NCI-H1105 treated with DMSO at 0.1 percent for 48 hours (cell line): ENCODE measurements at places on chromosomes 1 and 21.

GRCh38 chr1:227934476-227935313, 13.0 kb downstream of the WNT9A start:
- no peak for DNase-seq

- no peak for DNase-seq
Measured at GRCh38 chr1:116075990-116076389, 35.2 kb upstream of the MAB21L3 start.

- DNase-seq, result no peak
Measured at GRCh38 chr1:7826363-7826762, 26.5 kb downstream of the UTS2 start.

GRCh38 chr1:155888481-155888880, 22.7 kb downstream of the RIT1 start:
- no peak for DNase-seq

DNA sequence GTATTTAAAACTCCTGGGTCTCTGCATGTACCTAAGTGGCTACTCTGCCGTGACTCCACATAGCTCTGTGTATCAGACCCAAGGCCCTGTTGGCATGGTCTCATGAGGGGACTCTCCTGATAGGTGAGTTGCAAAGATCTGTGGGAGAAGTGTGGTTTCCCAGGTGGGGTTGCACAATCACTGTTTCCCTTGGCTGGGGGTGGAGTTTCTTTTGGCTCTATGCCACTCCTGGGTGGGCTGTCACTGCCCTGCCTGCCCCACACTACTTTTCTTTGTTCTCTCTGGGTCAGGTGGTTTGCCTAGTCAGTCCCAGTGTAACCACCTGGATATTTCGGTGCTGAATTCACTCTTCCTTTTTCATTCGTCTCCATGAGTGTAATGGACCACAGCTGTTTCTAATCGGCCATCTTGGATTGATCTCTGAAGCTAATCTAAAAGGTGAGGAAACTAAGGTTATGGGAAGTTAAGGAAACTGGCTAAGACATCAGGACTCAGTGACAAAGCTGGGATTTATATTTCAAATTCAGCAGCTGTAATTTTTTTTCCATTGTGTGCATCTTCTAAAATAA, 97.1 kb upstream of the CACYBP start:
- no peak for DNase-seq

- DNase-seq, result no peak
Measured at GRCh38 chr1:48120621-48121020, 101.9 kb upstream of the SLC5A9 start.

GRCh38 chr21:43834146-43834905, 30.7 kb upstream of the AGPAT3 start:
- DNase-seq, result no peak

DNA sequence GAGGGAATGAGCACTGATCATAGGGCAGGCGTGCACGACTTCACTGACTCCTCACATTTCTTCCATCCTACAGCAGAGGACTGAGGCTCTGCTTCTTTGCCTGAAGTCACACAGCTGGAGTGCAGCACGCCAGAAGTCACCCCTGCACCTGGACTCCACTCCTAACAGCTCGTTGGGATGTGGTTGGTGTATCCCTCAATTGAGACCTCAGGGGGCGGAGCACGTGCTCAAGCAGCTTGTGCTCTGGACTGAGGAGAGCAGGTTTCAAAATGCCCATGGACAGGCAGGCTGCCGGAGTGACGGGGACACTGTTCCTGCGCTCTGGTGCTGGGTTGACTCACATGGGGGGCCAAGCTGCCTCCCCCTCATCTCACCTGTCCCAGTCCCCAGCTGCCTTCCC, 13.9 kb downstream of the CHIT1 start:
- DNase-seq, result peak; percentile 10

DNA sequence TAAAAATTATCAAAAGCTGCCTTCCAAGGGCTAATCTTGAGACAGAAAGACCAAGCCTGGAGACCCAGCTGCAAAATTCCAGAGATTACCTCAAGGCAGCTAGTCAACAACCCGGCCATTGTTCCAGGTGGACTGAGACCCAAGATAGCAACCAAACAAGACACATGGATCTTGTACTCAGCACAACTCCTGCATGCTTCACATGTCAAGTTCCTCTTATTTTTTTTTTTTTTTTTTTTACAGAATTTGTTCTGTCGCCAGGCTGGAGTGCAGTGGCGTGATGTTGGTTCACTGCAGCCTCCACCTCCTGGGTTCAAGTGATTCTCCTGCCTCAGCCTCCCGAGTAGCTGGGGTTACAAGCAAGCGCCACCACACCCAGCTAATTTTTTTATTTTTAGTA, 40.1 kb downstream of the CD2 start:
- DNase-seq, result no peak

DNA sequence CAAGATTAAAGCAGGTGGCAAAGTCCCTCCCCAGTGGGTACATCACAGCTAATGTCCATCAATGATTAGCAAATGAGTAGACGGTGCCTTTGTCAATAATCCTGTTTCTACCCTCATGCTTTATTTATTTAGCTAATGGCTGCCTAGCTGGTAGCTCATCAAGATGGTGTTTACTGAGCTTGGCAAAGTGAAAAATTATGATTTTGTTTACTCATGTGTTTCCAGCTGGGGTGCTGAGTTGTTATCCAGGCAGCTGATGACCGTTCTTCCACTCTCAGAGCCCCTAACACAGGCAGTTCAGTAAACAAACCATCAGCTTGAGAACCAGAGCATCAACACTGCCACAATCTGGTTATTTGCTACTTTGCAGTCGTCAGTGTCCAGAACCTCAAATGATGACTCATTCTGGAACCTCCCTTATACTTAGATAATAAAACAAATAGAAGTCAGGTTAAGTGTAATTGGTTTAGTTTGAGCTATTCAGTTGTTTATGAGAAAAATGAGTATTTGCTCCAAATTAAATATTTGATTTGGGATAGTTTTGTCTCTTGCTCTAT, 163.9 kb downstream of the ST6GALNAC5 start:
- peak; percentile 98 for DNase-seq

- no peak for DNase-seq
Measured at GRCh38 chr1:35834218-35834617, 26.4 kb downstream of the AGO4 start.

DNA sequence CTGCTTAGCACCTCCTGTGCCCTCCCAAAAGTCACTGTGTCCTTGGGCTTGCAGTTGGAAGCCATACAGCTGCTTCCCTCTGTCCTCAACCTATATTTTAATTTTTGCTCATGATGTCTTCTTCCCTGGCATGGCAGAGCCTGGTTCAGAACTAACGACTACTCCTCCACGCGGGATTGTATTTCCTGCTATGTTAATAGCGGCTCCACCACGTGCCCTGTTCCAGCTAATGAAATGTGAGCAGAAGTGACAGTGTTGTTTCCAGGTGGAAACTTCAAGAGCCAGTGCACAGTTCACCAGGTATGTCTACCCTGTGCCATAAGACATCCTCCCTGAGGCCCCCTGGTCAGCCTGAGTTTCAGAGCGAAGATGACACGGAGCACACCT, 52.1 kb downstream of the DHRS3 start:
- DNase-seq, result no peak

DNA sequence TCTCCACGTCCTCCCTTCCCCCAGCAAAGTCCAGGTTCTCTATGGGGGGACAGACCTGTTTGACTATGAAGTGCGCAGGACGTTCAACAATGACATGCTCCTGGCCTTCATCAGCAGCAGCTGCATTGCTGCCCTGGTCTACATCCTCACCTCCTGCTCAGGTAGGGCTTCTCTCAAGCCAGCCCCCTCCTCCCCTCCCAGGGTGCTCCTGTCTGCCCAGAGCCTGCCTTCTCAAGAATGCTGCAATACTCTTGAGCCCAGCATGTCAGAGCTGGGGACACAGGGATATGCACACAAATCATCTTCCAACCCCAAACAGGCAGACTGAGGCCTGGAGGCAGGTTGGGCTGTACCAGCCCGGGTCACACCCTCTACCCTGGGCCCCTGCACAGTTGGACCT, 35.4 kb downstream of the DISP3 start:
- no peak for DNase-seq

GRCh38 chr1:50980505-50980904, 10.5 kb downstream of the CDKN2C start:
- peak; percentile 49 for DNase-seq

GRCh38 chr1:185514311-185514710, 197.3 kb upstream of the IVNS1ABP start:
- no peak for DNase-seq

DNA sequence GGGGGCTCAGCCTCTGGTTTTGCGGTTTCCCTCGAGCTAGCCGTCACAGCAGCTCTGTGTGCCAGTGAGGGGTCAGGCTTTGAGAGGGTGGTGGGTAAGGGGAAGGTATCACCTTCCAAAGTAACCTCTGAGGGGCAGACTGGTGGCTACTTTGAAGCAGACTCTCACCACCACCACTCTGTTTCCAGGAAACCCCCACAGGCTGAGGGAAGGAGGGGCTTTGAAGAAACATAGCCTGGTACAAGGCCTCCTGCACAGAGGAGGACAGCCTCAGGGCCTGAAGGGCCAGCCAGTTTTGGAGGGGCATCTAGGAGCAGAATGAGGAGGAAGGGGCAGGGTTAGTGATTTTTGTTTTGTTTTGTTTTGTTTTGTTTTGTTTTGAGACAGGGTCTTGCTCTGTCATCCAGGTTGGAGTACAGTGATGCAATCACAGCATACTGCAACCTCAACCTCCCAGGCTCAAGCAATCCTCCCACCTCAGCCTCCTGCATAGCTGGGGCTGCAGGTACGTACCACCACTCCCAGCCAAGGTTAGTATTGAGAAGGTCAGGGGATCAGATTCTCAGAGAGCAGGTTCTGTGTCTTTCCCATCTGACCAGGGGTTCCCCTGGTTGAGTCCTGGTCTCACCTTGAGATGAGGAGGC, 17.2 kb upstream of the ZNF683 start:
- no peak for DNase-seq

DNA sequence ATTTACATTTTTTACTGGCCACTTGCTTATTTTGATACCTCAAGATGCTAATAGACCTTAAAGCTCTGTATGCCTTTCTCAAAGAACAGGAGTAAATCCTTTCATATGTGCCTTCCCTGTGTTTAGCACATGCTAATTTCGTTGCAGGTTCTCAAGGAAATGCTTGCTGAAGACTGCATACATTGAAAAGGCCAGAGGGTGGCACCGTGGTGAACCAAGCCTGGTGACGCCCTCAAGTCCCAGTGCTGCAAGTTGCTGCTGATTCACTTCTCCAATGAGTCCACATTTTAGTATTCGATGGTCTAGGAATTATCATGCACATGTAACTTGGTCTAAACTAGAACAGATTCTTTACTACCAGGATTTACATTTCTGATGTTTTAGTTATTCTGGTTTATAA, 94.1 kb downstream of the CLDN17 start:
- no peak for DNase-seq

GRCh38 chr1:116489231-116489697, 81.6 kb downstream of the CD58 start:
- no peak for DNase-seq

DNA sequence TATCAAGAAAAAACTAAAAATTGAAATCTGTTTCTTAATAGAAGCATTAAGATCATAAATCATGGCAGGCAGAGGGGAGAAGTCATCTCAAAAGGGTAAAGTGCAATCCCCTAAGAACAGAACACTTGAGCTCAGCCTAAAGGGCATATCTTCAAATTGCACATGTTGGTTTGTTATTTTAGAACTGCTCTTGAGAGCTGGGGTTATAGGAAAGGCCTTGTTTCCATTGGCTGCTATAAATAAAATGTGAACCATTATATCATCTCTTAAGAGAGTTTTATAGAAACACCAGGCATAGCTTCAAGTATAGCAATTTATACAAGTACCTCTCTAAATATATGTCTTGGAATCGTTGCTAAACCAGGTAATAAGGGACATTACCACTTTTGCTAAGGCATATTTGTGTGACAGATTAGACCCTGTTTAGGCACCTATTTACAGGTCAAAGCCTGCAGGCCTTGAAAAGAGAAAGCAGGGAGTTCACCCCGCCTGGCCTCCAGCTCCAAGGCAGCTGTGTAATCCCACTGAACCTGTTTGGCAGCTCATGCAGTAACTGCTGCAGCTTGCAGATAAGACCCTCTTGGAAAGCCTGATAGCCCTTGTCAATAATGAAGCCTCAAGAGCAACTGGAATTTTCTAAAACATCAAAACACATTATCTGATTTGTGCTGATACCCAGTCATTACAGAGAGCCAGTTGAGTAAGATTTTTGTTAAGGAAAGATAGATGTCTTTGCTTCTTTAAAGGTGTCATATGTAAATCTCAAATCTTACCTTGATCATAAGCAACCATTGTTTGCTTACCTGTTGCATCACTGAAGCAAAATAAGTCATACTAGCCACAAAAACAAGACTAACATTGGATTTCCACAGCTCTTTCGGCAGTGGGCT, 24.2 kb upstream of the SYDE2 start:
- peak; percentile 97 for DNase-seq

- peak; percentile 14 for DNase-seq
Measured at GRCh38 chr1:24341260-24341659, 22.1 kb downstream of the GRHL3 start.

DNA sequence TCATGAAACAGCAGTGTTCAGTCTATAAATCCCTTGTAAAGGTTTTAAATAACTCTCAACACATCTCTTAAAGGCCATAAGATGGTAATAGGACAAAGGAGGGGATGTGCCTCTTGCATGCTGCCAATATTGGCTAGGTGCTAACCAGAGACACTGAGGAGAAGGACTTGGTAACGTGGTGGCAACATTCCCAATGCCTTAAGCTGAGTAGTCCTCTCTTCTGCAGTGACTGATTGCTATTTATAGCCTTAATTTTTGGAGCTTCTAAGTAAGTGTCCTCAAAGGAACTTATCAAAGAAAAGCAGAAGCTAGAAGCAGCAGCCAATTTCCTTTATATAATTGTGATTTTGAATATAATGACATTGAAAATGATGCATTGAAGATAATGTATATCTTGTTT, 63.0 kb downstream of the DPT start:
- DNase-seq, result no peak

GRCh38 chr21:34679051-34679450, 10.3 kb downstream of the CLIC6 start:
- no peak for DNase-seq

GRCh38 chr1:225114354-225114990, 185.0 kb downstream of the DNAH14 start:
- no peak for DNase-seq

GRCh38 chr21:17575076-17575475, 37.6 kb downstream of the BTG3 start:
- DNase-seq, result no peak

GRCh38 chr1:33377013-33377412, 53.9 kb downstream of the PHC2 start:
- no peak for DNase-seq

- no peak for DNase-seq
Measured at GRCh38 chr1:61254634-61255357, 172.4 kb downstream of the NFIA start.

DNA sequence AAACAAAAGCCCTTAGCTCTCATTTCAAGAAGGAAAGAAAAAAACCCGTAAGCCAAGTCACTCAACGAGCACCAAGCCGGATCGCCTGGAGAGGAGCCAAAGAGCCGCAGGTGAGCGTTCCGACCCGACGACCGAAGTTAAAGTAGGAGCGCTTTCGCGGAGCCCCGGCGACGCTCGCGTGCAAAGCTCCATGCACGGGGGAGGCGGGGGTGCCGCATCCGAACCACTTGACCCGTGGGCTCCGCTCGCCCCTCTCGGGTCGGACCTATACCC, 382 bp downstream of the GPBP1L1 start:
- peak; percentile 53 for DNase-seq
